ENCODE measurements at places on chromosomes 5 and 9.

- DNase-seq = no peak
These were observed 7.7 kb downstream of the RASGEF1C start for GRCh38 chr5:180201051-180201987.

- DNase-seq = no peak
These were observed 77.5 kb downstream of the VCAN start for GRCh38 chr5:83549076-83549475.

GRCh38 chr5:24855485-24855884 is 210.7 kb upstream of the CDH10 start:
- DNase-seq = no peak

DNA sequence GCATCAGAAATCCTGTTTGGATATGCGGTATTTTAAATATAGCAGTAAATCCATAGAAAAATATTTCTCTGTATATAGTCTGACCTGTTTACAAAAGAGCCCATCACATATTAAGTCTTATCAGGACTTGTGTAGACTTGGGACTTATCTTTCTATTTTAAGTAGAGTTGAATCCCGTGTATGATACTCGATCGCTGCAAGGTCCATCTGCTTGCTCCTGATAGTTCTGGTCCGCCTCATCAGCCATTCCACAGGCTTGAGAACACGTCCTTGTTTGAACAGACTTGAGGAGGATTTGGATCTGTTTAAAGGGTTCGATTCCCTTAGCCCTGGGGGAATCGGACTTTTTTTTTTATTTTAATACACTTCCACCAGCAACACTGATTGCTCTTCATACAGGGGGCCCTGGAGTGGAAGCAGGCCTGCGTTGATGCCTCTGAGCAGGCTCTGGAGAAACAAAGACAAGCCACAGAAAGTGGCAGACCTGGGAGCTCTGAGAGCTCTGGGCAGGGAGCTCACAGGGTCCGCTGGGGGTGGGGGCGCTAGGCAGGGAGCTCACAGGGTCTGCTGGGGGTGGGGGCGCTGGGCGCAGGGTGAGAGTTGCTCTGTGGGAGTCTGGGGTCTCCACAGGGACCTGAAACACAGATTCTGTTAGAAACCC is 112.2 kb downstream of the MVB12B start:
- no peak for DNase-seq

- DNase-seq = no peak
These were observed 467.3 kb upstream of the CLINT1 start for GRCh38 chr5:158326256-158326655.

- no peak for DNase-seq
These were observed 177.6 kb upstream of the MVB12B start for GRCh38 chr9:126148994-126149393.

All from CD4-positive, alpha-beta T cell (primary cell).